LHCN-M2 (cell line): ENCODE measurements at places on chromosomes 7 and 10. TPM values are rescaled to one million over a fixed set of nuclear protein-coding genes. Genes with fewer than 3 reads are reported as not detected.

The ARHGAP22 gene
- 255 and 312 TPM in 2 replicates for total RNA-seq

DNA sequence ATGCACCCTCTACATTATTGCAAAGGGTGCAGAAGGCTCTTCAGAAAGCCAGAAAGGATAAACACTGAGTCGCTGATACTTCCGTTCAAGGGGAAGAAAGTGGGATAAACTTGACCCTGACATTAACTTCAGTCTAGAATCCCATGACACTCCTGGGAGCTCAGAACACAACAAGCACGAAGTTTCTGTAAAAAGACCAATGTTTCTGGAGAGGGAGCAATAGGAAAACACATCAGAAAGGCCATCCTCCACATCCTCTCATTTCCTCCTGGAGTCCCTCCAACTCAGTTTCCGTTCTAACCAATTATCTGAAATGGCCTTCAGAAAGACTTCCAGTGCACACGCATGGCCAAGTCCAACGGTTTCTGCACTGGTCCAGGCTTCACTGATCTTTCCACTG, 113.5 kb downstream of the SORBS1 start:
- DNase-seq = no peak

- peak; percentile 6 for DNase-seq
Observed at GRCh38 chr10:115171392-115171960, 78.3 kb downstream of the ATRNL1 start.

The FAM180A gene
- 3.7 and 4.1 TPM in 2 replicates for total RNA-seq

The CLDN3 gene
- not detected in 2 replicates for total RNA-seq

GRCh38 chr7:39565538-39565937, 666 bp upstream of the YAE1 start:
- no peak for DNase-seq

The CNPY1 gene
- not detected in 2 replicates for total RNA-seq

- no peak for DNase-seq
Observed at GRCh38 chr7:74027683-74028320, at the start of gene ELN. ELN (plus strand) TSS chr7:74028173; CDS start chr7:74028188, 15 bp downstream.

- DNase-seq = no peak
Observed at GRCh38 chr7:53690411-53690810, 655.0 kb downstream of the POM121L12 start.

The NUTM2E gene
- 0.06 TPM in 1 of 2 replicates, not detected in the other for total RNA-seq

The FAM3C gene
- total RNA-seq = 223 and 225 TPM in 2 replicates

GRCh38 chr10:118810796-118811505, 56.2 kb upstream of the CACUL1 start:
- no peak for DNase-seq
